ENCODE measurements at places on chromosomes 1 and 21.

DNA sequence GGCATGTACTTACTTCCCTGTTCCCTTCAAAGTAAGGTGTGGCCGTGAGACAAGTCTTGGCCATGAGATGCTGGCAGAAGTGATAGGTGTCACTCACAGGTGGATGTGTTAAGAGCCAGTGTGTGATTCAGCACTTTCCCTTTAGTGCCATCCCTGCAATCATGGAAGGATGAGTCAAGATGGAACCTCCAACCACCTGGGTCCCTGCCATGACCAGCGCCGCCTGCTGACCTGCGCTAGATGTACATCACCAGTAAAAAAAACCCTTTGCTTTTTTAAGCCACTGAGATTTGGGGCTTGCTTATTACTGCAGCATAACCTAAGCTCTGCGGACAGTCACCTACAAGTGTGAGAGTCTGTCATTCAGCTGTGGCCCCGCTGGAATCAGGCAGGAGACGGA, 71.7 kb downstream of the TOMM20 start:
- no peak for DNase-seq

DNA sequence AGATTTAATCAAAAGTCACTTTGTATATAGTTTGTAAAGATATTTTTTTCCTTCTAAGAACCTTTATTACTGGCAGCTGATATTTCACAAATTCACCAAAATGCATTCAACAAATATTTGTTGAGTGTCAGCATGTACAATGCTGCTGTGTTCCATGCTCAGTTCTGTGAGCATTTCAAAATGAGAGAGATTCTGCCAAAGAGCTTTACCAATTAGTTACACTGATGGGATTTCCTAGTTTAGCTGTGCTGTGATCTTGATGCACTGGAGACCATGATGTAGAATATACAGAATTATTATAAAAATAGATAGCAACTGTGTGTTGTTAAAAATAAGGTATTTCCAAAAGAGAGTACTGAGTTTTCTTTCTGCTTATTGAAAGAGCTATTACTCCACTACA, 225.6 kb downstream of the BRINP3 start:
- no peak for DNase-seq

DNA sequence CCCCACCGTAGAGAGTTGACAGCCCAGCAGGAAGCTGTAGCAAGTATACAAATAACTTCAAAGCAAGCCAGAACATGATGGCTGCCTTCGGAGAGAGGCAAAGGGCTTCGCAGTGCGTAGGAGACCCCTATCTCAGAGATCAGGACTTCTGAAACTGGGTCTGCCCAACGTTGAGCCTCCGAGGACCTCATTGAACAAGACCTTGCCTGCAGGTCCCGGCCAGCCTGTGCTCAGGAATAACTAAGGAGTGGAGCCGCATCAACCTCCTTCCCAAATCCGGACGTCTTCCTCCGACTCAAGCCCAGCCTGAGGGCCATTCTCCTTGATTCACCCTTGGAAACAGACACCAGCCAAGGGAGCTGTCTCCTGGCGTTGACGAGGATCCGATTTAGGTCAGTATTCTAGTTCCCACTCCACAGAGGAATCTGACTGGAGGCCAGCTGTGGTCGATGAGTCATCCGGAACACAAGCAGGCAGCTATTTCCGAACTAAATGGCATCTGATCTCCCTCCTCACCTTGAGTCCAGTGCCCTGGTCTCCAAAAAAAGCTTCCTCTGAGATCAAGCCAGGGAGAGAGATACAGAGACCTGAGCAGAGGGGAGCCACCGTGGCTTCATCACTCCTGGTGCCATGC, 166.5 kb upstream of the COA6 start:
- DNase-seq: no peak

GRCh38 chr1:236467327-236467641, 56.5 kb upstream of the LGALS8 start:
- DNase-seq: no peak

- no peak for DNase-seq
These were observed 39.3 kb upstream of the EPS8L3 start for GRCh38 chr1:109802901-109803561.

- no peak for DNase-seq
These were observed 54.5 kb downstream of the COL6A1 start for GRCh38 chr21:46035809-46036695.

DNA sequence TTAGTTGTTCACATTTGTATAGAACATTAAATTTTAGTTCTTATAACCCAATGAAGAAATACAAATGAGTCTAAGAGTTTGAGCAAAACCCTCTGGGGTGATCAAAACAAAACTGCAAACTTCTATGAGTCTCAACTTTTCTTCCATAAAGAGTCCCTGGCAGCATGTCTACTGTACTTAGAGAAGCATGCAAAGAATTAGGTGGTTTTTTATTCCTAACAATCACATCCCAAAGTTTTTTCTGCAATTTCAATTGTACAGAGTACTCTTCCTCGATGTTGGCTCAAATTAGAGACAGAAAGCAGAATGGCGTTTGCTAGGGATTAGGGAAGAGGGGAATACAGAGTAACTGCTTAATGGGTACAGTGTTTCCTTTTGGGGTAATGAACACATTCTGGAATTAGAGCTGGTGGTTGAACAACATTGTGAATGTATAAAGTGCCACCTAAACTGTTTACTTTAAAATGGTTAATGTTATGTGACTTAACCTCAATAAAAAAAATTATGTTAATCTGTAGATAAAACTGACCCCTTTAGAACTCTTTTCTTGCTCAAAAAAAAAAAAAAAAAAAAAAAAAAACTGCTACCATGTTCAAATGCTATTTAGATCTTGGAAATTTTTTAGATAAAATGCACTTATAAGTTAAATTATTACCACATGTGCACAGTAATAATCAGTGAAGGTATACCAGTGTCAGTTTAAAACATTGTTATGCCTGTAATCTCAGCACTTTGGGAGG, 4.8 kb downstream of the RC3H1 start:
- DNase-seq: no peak

GRCh38 chr21:44921928-44922327, 1.2 kb upstream of the ITGB2 start:
- DNase-seq: no peak

DNA sequence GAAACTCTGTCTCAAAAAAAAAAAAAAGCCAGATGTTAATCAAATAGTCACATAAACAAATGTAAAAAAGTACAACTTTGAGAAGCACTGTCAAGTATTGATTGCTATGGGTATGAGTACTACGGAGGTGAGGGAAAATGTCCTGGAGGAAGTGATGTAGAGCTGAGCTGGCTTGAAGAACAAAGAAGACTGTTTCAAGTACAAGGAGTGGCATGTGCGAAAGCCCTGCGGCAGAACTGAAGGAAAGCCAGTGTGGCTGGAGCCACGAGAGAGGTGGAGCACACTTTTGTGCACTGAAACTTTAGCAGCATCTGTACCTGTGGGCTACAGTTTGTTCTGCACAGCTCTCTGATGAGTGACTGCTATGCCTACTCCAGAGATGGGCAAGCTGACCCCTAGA, 5.4 kb upstream of the RPS6KA1 start:
- no peak for DNase-seq

- DNase-seq: no peak
These were observed 207.8 kb upstream of the NRIP1 start for GRCh38 chr21:15272591-15272990.

- DNase-seq: no peak
These were observed 2.3 kb downstream of the ATAD3C start for GRCh38 chr1:1451696-1452364.

GRCh38 chr1:172137703-172138454, 282.6 kb upstream of the C1orf105 start:
- no peak for DNase-seq

DNA sequence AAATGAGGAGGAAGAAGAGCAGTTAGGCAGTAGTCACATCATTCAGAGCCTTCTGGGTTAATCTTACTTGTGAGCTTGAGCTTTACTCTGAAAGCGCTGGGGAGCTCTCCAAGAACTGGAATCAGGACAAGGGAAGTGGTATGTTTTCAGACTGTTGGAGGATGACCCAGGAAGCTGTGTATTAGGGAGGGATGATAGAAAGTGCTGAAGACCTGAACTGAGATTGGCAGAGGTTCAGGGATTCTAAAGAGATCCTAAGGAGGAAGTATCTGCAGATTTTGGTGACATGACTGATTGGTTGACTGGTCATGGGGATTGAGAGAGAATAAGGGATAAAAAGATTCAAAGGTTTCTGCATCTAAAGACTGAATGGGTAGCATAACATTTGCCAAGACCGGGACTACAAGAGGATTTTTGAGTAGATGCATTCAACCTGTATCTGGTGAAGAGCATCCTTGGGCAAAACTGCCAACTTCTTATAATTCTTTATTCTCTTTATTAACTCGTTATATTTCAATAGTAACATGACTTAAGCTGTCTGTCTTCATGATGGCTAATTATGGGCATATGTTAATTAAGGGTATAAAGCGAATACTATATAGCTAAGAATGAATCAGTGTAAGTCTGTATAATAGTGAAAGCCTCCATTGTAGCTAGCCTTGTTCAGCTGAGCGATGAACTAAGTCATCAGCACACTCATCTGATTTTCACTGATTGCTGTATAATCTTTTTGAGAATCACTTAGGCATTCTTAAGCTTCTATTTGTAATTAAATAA, 41.8 kb downstream of the XCL1 start:
- DNase-seq: no peak

- DNase-seq: no peak
These were observed 9.5 kb downstream of the JAK1 start for GRCh38 chr1:64956733-64957441.

GRCh38 chr1:46487818-46488218, 1.8 kb upstream of the DMBX1 start:
- DNase-seq: no peak

All from stimulated activated CD8-positive, alpha-beta memory T cell treated with anti-CD3 and anti-CD28 coated beads, Interleukin-15, amount 100 ng/mL, for 4 hours (primary cell).